Stimulated activated CD4-positive, alpha-beta T cell treated with anti-CD3 and anti-CD28 coated beads, Interleukin-12 subunit alpha, Interleukin-12 subunit beta, amount 100 ng/mL, for 48 hours (primary cell): ENCODE measurements at places on chromosomes 3 and 15.

- DNase-seq: no peak
Observed at GRCh38 chr3:192273001-192273696, 454.2 kb downstream of the FGF12 start.

DNA sequence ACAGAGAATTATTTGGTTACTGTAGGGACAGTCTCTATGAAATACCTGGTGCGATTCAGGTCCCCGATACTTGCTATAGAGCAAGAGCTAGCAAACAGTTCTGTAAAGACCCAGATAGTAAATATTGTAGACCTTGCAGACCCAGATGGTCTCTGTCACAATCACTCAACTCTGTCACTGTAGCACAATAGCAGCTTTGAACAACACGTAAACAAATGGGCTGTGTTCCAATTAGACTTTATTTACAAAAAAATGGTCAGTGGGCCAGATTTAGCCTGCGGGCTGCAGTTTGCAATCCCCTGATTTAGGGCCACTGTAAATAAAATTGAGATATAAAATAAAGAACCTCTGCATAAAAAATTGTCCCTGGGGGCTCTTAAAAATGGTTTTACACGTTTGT is 127.7 kb downstream of the SV2B start:
- no peak for DNase-seq

- no peak for DNase-seq
Observed at GRCh38 chr15:80777137-80777536, 2.0 kb upstream of the CEMIP start.

- peak; percentile 92 for DNase-seq
Observed at GRCh38 chr3:45938864-45939263, 4.4 kb upstream of the CXCR6 start.

DNA sequence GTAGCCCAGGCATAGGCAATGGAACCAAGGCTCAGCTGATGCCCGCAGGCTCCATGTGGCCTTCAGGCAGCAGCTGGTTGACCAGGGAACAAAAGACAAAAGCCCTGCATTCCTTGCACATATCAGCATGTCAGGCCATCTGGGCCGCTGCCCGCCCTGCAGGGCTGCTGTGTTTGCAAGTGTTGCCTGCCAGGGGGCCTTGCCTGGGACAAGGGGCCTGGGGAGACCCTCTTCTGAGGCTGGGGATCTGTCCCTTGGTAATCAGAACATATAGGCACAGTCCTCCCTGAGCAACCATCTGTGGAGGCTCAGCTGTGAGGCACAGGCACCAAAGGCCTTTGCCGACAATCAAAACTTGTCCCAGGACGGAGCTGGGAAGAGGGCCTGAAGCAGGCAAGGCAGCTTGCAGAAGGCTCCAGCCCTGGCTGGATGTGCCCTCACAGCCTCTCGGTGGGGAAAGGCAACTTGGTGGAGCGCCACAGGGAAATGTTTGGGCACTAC is 138.2 kb downstream of the TPRA1 start:
- no peak for DNase-seq

GRCh38 chr3:5078151-5078550 is 43.9 kb upstream of the ARL8B start:
- no peak for DNase-seq

DNA sequence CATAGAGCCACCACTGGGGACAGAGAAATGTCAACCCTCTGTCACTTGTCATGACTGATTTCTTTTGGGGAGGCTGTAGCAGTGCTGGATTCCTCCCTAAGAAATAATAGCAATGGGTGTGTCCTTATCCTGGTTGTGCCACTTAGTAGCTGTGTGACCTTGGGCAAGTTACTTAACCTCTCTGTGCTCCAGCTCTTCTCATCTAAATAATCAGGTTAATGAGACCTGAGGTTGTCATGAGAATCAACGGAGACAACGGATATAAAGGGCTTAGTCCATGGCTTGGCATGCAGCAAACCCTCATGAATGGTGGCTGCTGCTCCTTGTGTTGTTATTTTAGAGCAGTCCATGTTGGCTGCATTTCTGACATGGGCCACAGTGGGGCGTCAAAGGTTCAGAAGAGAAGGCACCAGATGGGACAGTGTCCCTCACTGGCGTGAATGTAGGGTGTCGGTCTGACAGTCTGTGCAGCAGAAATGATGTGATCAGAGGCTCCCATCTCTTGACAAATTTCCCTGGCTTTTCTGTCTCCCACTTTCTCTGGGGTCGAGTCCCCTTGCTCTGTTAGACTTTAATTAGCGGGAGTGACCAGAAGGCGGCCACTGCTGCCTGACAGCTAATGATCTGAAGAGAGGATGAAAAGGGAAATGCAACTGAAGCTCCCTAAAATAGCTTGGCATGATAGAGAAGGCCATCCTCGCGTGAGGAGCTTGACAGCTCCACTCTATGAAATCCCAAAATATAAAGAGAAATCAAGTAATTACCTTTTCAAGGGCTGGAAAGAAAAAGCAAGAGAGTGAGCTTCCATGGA is 209.4 kb downstream of the CADPS start:
- peak; percentile 16 for DNase-seq

GRCh38 chr3:25046911-25047771 is 380.9 kb upstream of the RARB start:
- no peak for DNase-seq

GRCh38 chr3:55440104-55440708 is 46.9 kb downstream of the WNT5A start:
- no peak for DNase-seq

- DNase-seq: no peak
Observed at GRCh38 chr15:96218623-96219455, 111.7 kb upstream of the NR2F2 start.

- DNase-seq: no peak
Observed at GRCh38 chr3:192408007-192408646, 319.2 kb downstream of the FGF12 start.
